ENCODE measurements at places on chromosomes 2 and 18. TPM values are rescaled to one million over a fixed set of nuclear protein-coding genes. Genes with fewer than 3 reads are reported as not detected.

DNA sequence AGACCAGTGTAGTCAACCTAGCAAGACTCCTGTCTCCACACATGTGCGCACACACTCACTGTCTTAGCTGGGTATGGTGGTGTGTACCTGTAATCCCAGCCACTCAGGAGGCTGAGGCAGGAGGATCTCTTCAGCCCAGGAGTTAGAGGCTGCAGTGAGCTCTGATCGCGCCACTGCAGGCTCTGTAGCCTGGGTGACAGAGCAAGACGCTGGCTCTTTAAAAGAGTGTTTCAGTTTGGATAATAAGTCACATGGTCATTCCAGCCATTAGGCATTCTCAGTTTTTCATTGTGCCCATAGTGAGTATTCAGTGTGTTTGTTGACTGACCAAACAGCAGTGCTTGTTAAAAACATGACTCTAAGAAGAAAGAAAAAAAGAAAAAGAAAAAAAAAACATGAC is 31.0 kb downstream of the RAB10 start:
- H3K27me3 ChIP-seq, result no peaks in the 10 kb centered on the region
- peaks cover 8% of the 10 kb centered on the region for H3K36me3 ChIP-seq
- no peak overlapping the region for H3K4me3 ChIP-seq

GRCh38 chr2:238727585-238728329 is 120.1 kb upstream of the TWIST2 start:
- no peak overlapping the region for H3K4me3 ChIP-seq
- H3K27me3 ChIP-seq, result no peaks in the 10 kb centered on the region
- peaks cover 9% of the 10 kb centered on the region for H3K4me1 ChIP-seq
- peak overlapping the region; percentile 92 for H3K27ac ChIP-seq

- no peaks in the 10 kb centered on the region for H3K27me3 ChIP-seq
- H3K27ac ChIP-seq, result no peak overlapping the region
- no peaks in the 10 kb centered on the region for H3K36me3 ChIP-seq
- DNase-seq, result no peak
- H3K4me3 ChIP-seq, result no peak overlapping the region
These were observed 229.5 kb downstream of the CNTNAP5 start for GRCh38 chr2:124254621-124255020.

GRCh38 chr2:156765043-156765442 is 328.9 kb downstream of the GPD2 start:
- no peak overlapping the region for H3K4me3 ChIP-seq
- no peak overlapping the region for H3K27ac ChIP-seq
- no peaks in the 10 kb centered on the region for H3K27me3 ChIP-seq
- DNase-seq, result no peak
- no peaks in the 10 kb centered on the region for H3K4me1 ChIP-seq

DNA sequence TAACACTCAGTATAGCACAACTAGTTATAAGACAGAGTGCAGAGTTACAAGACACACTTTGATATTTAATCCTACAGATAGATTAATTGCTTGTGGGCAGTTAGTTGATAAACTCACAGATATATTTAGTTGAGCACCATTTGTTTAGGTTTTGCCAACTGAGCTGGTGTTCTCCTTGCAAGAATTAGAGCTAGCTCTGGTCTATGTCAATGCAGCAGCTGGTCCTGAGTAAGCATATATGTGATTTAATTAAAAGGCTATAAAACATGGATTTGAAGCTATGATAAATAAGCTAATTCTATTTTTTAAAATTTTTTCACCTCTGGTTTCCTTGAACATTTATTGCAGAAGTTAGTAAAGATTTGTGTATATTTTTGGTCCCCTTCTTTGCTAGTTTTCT is 35.6 kb downstream of the GPD2 start:
- DNase-seq, result no peak
- H3K4me3 ChIP-seq, result no peak overlapping the region
- H3K27ac ChIP-seq, result no peak overlapping the region
- no peaks in the 10 kb centered on the region for H3K27me3 ChIP-seq

DNA sequence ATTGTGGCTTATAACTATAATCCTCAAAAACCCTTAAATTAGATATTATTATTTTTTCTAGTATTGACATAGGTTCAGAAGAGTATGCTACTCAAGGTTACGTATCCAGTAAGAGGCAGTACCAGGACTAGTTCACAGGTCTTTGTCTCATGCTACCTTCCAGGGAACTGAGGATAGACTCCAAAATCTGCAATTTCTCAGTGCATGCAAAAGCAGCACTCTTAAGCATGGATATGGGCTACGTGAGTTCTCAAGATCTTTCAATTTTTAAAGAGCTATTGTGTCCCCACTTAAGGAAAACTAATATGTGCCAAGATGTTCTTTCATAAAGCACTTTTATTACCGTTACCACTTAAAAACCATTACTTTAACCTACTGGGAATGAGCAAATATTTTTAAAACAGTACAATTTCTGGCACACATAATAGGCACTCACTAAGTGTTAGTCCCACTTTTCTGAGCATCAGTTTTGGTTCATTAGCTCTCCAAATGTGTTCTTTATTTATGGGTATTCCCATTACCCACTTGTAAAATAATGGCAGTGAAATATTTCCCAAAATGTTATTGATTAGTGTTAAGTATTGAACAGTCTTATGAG is 113.8 kb upstream of the TTN start:
- no peaks in the 10 kb centered on the region for H3K4me1 ChIP-seq
- no peaks in the 10 kb centered on the region for H3K36me3 ChIP-seq
- no peaks in the 10 kb centered on the region for H3K27me3 ChIP-seq
- H3K4me3 ChIP-seq, result no peak overlapping the region
- DNase-seq, result no peak

DNA sequence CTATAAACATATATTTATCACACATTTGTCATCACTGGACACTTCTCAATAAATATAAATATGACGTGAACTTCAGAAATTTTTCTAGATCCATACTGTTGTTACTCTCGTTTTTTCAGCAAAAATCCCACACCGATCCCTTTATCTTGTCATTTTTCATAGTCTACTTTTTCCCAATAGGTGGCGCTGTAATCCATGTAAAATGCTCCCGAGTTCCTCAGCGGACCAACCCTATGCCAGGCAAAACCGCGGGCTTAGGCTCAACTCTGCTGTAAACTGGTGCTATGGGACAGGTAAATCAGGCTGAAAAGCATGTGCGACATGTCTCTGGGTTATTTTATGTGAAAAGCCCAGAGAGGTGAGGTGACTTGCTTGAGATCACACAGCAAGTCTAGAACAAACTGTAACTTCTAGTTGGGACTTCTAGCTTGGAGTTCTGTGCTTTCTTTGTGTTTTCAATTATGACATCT is 104.0 kb downstream of the COBLL1 start:
- no peaks in the 10 kb centered on the region for H3K36me3 ChIP-seq
- H3K4me1 ChIP-seq, result peaks cover 46% of the 10 kb centered on the region
- no peaks in the 10 kb centered on the region for H3K27me3 ChIP-seq
- no peak overlapping the region for H3K27ac ChIP-seq

- no peaks in the 10 kb centered on the region for H3K36me3 ChIP-seq
- H3K4me1 ChIP-seq, result no peaks in the 10 kb centered on the region
- H3K27ac ChIP-seq, result no peak overlapping the region
These were observed 213.5 kb downstream of the CYRIA start for GRCh38 chr2:16452123-16452522.

- H3K4me1 ChIP-seq, result peaks cover 36% of the 10 kb centered on the region
- no peak overlapping the region for H3K27ac ChIP-seq
- H3K27me3 ChIP-seq, result no peaks in the 10 kb centered on the region
- H3K36me3 ChIP-seq, result no peaks in the 10 kb centered on the region
These were observed 55.2 kb upstream of the NRP2 start for GRCh38 chr2:205627085-205627484.

- DNase-seq, result no peak
- H3K4me1 ChIP-seq, result no peaks in the 10 kb centered on the region
- H3K27me3 ChIP-seq, result no peaks in the 10 kb centered on the region
- no peak overlapping the region for H3K27ac ChIP-seq
- no peaks in the 10 kb centered on the region for H3K36me3 ChIP-seq
These were observed 279.7 kb downstream of the KCNJ3 start for GRCh38 chr2:154978244-154978643.

GRCh38 chr18:3688690-3689089 is 238.7 kb downstream of the TGIF1 start:
- DNase-seq, result no peak
- no peaks in the 10 kb centered on the region for H3K36me3 ChIP-seq
- no peaks in the 10 kb centered on the region for H3K27me3 ChIP-seq
- H3K27ac ChIP-seq, result no peak overlapping the region
- no peaks in the 10 kb centered on the region for H3K4me1 ChIP-seq
- H3K4me3 ChIP-seq, result no peak overlapping the region

DNA sequence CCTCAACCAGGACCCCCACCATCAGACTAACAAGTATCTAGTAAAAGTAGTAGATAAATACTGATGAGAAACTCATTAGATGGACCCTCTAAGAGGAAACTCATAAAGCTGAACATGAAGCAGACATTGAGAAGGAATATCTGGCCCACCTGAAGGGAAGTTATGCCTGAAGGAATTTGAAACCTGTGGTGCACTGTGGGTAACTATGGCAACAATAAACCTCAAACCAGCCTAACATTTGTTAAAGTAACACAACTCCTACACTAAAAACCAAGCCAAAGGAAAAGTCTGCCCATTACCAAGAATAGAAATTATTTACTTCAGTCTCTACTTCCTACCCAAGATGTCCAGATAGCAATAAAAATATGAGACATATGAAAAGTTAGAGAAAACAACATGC is 43.4 kb downstream of the KIAA1328 start:
- no peak for DNase-seq
- no peak overlapping the region for H3K27ac ChIP-seq
- no peak overlapping the region for H3K4me3 ChIP-seq
- no peaks in the 10 kb centered on the region for H3K27me3 ChIP-seq
- no peaks in the 10 kb centered on the region for H3K4me1 ChIP-seq
- H3K36me3 ChIP-seq, result no peaks in the 10 kb centered on the region

GRCh38 chr2:45909677-45910191 is 258.3 kb downstream of the PRKCE start:
- H3K4me1 ChIP-seq, result peaks cover 17% of the 10 kb centered on the region
- H3K4me3 ChIP-seq, result no peak overlapping the region
- H3K36me3 ChIP-seq, result no peaks in the 10 kb centered on the region
- no peak for DNase-seq
- H3K27me3 ChIP-seq, result no peaks in the 10 kb centered on the region

- no peak overlapping the region for H3K27ac ChIP-seq
These were observed 472.9 kb downstream of the PTPRM start for GRCh38 chr18:8040021-8040420.

GRCh38 chr2:36238106-36238505 is 117.5 kb upstream of the CRIM1 start:
- DNase-seq, result no peak
- no peak overlapping the region for H3K27ac ChIP-seq
- H3K4me3 ChIP-seq, result no peak overlapping the region
- no peaks in the 10 kb centered on the region for H3K27me3 ChIP-seq
- no peaks in the 10 kb centered on the region for H3K36me3 ChIP-seq
- no peaks in the 10 kb centered on the region for H3K4me1 ChIP-seq

- DNase-seq, result no peak
- no peaks in the 10 kb centered on the region for H3K36me3 ChIP-seq
- peak overlapping the region; percentile 7 for H3K27ac ChIP-seq
- no peak overlapping the region for H3K4me3 ChIP-seq
- peaks cover 36% of the 10 kb centered on the region for H3K4me1 ChIP-seq
- H3K27me3 ChIP-seq, result no peaks in the 10 kb centered on the region
These were observed 20.2 kb downstream of the INPP4A start for GRCh38 chr2:98464772-98465310.

GRCh38 chr18:34342960-34343359 is 118.2 kb upstream of the NOL4 start:
- H3K4me1 ChIP-seq, result no peaks in the 10 kb centered on the region
- no peak overlapping the region for H3K4me3 ChIP-seq
- no peaks in the 10 kb centered on the region for H3K27me3 ChIP-seq
- no peak overlapping the region for H3K27ac ChIP-seq

- H3K4me1 ChIP-seq, result no peaks in the 10 kb centered on the region
- H3K27me3 ChIP-seq, result no peaks in the 10 kb centered on the region
- no peak overlapping the region for H3K4me3 ChIP-seq
- DNase-seq, result no peak
- H3K27ac ChIP-seq, result no peak overlapping the region
These were observed 26.9 kb downstream of the CARF start for GRCh38 chr2:202938960-202939359.

- H3K4me1 ChIP-seq, result peaks cover 10% of the 10 kb centered on the region
- H3K36me3 ChIP-seq, result no peaks in the 10 kb centered on the region
- no peaks in the 10 kb centered on the region for H3K27me3 ChIP-seq
- DNase-seq, result no peak
These were observed 32.2 kb upstream of the TRIB2 start for GRCh38 chr2:12684471-12684936.

DNA sequence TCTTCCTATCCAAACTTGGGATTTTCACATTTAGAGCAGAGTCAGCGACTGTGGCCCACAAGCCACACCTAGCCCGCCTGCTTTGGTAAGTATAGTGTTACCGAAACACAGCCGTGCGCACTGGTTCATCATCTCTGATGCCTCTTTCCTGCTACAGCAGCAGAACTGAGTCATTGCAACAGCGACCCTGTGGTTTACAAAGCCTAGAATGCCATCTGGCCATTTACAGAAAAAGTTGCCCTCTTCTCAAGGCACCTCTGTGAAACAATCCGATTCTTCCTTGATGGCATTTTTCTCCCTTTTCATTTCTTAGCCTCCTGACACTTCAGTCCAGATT is 10.7 kb upstream of the IAH1 start:
- H3K27me3 ChIP-seq, result no peaks in the 10 kb centered on the region
- no peak for DNase-seq
- no peak overlapping the region for H3K27ac ChIP-seq
- no peak overlapping the region for H3K4me3 ChIP-seq
- no peaks in the 10 kb centered on the region for H3K36me3 ChIP-seq
- H3K4me1 ChIP-seq, result peaks cover 8% of the 10 kb centered on the region

DNA sequence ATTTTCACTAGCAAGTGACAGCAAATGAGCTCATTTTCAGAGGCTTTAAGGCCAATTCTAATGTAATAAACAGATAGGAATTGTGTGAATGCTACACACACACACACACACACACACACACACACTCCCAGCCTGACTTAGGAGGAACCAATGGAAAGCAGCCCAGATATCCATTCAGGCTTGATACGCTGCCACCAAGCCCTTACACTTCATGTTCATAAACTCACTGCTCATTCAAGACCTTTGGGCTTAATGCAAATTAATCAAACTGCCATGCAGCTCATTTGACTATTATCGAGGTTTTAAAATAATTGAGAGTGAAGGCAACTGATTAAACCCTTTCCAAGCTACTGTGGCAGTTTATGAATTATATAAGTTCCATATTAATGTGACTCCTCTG is 298.9 kb upstream of the NCKAP5 start:
- H3K4me1 ChIP-seq, result no peaks in the 10 kb centered on the region
- peaks cover 35% of the 10 kb centered on the region for H3K27me3 ChIP-seq
- H3K36me3 ChIP-seq, result no peaks in the 10 kb centered on the region
- no peak overlapping the region for H3K27ac ChIP-seq
- no peak overlapping the region for H3K4me3 ChIP-seq
- no peak for DNase-seq

SNORC gene
- 0.76 TPM for total RNA-seq

RPRD1A gene
- 52.5 TPM for total RNA-seq

SLC4A3 gene
- total RNA-seq, result 2.0 TPM

STARD6 gene
- not detected for total RNA-seq

AGXT gene
- total RNA-seq, result not detected

MC4R gene
- not detected for total RNA-seq

DSC3 gene
- total RNA-seq, result 311 TPM

SLC16A14 gene
- total RNA-seq, result 4.7 TPM

DHRS9 gene
- total RNA-seq, result 13.2 TPM

PLCL1 gene
- 4.2 TPM for total RNA-seq

D2HGDH gene
- total RNA-seq, result 16.9 TPM

PSD4 gene
- total RNA-seq, result 52.6 TPM

LMAN2L gene
- total RNA-seq, result 12.5 TPM

MAP3K19 gene
- total RNA-seq, result not detected

TNFRSF11A gene
- total RNA-seq, result 3.7 TPM

B3GNT7 gene
- 2.1 TPM for total RNA-seq
